Stimulated activated CD8-positive, alpha-beta memory T cell treated with anti-CD3 and anti-CD28 coated beads, Interleukin-7, amount 100 ng/mL, for 4 hours (primary cell): ENCODE measurements at places on chromosomes 3 and 15.

DNA sequence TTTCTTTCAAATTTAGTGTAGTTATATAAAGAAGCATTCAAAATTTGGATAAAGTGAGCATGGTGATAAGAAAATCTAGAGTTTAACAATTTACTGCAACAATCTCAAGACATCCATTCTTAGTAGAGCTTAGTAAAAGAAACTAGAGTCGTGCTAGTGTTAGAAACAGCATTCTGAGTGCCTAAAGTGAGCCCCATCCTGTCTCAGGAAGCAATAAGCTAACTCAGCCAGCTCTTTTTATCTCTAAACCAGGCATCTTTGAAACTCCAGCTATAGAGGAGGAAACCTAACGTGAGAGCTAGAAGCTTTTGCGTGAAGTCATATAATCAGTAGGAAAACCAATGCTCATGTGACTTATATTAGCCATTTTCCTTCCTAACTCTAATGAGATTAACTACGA, 1187.1 kb upstream of the EPHA6 start:
- DNase-seq: no peak

GRCh38 chr15:63906266-63906584, 72.5 kb upstream of the HERC1 start:
- no peak for DNase-seq

DNA sequence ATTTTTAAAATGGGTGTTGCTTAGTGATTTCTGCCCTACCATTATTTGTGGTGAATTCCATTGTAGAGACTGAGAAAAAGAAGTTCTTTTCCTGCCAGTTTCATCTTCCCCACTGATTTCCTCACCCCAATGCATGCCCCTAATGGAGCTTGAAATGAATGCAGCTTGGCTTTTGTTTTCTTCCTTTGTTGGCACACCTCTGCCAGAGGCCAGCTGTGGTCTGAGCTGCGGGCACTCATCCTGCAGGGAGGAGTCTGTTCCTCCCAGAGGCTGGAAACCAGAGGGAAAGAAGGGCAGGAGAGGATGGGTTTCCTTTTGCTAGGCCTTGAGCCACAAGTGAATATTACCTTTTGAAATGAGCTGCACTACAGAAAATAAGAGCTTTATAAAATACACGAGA, 9.3 kb upstream of the ST8SIA2 start:
- DNase-seq: no peak

GRCh38 chr3:33044676-33045075, 52.3 kb downstream of the GLB1 start:
- DNase-seq: no peak

DNA sequence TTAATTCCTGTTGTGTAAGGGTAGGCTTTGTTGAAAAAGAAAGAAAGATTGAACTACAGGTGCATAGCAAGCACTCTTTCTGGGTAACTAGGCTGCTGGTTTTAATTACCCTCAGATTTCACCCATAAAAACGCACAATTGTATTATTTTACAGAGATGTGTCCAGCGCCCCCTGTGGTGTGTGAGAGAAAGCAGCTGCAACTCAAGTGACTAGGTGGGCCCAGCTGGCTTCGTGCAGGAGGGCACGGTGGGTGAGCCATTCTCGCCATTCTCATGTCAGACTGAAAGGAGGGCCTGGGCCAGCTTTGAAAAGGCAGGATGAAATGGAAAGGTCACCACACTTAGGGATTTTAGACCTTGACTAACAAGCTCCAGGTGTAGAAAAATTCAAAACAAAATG, 122.6 kb downstream of the LRIG1 start:
- DNase-seq: no peak

GRCh38 chr3:145936971-145937370, 224.0 kb downstream of the PLOD2 start:
- no peak for DNase-seq

GRCh38 chr3:183354325-183354831, 74.0 kb downstream of the MCF2L2 start:
- DNase-seq: no peak

- no peak for DNase-seq
These were observed 412.9 kb downstream of the TIGIT start for GRCh38 chr3:114706591-114707232.

DNA sequence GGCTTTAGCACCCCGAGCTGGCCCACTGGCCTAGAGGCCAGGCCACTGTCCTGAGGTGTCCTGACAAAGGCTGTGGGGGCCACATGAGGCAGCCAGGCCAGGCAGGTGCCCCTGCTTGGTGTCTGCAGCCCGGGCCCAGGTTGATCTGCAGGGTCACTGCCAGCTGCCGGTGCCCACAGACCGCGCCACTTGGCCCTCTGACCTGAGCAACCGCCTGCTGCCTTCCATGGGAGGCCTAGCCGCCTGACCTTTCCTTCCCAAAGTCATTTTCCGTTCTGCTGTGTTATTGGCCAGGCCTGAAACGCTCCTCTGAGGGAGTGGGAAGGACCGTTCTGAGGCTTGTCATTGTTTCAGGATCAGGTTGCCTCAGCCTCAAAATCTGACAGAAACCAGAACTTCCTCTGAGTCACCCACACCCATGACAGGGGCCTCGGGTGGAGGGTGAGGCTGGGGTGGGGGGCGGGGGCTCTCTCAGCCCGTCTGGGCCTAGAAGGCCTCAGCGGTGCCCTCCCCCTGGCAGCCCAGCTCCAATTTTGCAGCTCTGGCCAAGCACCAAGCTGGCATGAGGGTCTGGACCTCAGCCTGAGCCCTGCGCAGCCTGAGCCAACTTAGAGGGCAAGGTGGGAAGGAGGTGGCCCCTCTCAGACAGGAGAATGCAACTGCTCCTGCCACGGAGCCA, 140.7 kb upstream of the MEF2A start:
- peak; percentile 21 for DNase-seq

DNA sequence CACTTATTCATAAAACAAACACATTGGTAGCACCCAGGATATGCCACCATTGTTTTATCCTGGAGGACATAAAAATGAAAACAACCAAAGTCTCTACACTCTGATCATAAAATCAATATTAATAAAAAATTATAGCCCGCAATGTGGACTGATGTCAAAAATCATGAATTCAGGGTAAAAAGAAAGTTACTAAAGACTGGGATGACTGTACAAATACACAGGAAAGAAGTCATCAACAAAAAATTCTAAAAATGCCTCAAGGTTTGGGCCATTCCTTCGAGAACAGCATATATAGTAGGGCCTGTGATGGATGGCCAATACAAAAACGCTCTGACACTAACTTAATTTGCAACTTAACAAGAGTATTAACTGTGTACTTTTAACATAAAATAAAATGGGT, 76.8 kb downstream of the THBS1 start:
- no peak for DNase-seq
